ENCODE measurements at places on chromosomes 6 and 20.

DNA sequence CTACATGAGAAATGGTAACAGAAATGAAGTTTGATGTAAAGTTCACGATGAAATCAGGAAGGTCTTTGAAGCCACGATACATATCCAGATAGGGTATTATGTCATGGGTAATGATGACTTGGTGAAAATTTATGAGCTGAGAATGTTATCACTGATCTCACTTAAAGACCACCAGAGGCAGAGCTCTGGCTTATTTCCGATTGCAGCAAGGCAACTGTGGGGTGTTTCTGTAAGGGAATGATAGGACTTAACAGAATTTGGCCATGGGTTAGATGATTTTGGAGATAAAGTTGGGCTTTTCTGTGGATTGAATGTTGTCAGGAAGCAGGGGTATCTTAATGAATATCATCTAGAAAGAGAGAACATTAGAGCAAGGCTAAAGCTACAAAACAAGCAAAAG, 508.4 kb downstream of the HDGFL1 start:
- no peak for DNase-seq

GRCh38 chr6:81614292-81614691, 138.2 kb downstream of the TENT5A start:
- DNase-seq: no peak

DNA sequence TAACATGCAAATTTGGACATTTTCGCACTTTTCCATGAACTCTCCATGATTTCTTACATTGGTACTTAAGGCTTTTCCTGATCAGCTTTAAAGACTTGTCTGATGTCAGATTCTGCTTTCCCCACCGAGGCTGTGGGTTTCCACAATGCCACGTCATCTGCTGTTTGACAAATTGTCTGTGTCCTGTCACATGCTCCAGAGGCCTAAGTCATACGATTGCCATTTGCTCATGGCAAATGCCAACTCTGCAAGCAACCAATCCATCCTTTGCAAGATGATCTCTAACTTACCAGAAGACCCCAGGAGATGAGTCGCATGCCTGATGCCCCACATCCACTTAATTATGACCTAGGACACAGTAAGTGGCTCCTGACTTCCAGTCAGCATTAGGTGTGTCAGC, 556.5 kb downstream of the BMP2 start:
- DNase-seq: no peak

- no peak for DNase-seq
These were observed 89.0 kb upstream of the DTNBP1 start for GRCh38 chr6:15751721-15752350.

DNA sequence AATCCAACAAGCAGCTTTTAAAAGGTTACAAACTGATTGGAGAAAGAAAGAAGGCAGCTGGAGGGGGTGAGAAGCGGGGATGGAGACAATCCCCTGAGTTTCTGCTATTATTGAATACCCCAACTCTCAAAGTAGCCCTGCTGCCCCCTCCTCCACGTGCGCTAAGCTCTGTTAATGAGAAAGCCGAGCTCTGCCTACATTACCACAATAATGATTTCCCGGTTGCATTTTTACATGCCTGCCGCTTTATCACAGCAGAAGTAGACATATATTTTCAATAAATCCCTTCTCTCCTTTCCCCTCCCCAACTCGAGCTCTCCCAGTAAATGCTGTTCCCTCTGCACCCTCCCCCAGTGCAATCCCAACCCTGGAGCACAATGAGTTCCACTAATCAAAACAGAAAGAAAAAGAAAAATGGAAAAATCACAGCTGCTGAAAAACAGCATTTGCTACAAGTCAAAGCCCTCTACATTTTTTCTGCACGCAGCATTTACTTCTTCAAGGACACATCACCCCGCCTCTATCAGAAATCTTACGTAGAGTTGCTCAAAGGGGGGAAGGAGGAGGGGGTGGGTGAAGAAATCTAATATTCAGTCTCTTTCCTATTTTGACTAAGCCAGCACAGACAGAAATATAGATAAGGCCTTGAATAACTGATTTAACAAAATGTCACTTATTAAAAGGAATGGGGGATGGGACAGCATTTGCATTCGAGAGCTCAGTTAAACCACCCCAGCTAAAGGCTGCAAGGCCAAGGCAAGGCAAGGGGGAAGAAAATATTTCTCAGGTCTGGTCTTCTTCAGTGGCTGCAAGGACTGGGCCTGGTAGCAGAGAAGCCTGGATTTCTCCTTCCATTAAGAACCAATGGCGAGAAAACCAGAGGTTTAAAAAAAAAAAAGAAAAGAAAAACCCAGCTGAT, 10.7 kb downstream of the TRERF1 start:
- DNase-seq: no peak

DNA sequence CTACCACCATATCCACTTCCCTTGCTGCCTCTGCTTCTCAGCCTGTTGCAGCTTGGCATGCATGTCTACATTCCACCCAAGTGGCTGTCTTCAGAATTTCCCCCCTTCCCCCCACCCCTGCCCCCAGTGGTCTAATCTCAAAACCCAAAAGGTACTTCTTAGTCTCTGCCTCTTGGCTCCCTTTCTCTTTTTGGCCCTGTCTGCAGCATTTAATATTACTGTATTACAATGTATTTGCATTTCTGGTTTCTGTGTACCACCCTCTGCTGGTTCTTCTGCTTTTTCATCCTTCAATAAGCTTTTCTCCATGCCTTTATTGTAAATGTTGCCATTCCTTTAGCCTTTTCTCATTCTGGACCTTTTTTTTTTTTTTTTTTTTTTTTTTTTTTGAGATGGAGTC, 43.0 kb downstream of the RPRD1B start:
- DNase-seq: no peak

DNA sequence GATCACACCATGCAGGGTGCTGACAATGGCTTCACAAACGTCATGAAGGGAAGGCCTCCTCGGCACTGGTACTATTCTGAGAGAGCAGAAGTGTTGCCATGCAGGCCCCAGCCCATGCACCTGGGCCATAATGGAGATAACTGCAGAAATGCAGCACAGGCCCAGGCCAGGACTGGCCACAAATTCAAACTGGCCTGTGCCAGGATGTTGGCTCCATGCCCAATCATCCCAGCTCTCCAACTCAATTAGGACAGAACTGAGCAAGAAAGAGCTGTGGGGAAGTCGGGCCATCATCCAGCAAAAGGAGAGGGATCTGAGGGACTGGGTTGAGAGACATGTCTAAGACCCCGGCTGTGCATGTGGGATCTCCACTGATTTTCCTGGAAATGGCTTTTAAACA, 48.9 kb upstream of the SYNDIG1 start:
- DNase-seq: no peak

GRCh38 chr20:38197619-38198018, 32.5 kb upstream of the TGM2 start:
- no peak for DNase-seq

- no peak for DNase-seq
These were observed 628 bp upstream of the CHRNA4 start for GRCh38 chr20:63361519-63362435.

DNA sequence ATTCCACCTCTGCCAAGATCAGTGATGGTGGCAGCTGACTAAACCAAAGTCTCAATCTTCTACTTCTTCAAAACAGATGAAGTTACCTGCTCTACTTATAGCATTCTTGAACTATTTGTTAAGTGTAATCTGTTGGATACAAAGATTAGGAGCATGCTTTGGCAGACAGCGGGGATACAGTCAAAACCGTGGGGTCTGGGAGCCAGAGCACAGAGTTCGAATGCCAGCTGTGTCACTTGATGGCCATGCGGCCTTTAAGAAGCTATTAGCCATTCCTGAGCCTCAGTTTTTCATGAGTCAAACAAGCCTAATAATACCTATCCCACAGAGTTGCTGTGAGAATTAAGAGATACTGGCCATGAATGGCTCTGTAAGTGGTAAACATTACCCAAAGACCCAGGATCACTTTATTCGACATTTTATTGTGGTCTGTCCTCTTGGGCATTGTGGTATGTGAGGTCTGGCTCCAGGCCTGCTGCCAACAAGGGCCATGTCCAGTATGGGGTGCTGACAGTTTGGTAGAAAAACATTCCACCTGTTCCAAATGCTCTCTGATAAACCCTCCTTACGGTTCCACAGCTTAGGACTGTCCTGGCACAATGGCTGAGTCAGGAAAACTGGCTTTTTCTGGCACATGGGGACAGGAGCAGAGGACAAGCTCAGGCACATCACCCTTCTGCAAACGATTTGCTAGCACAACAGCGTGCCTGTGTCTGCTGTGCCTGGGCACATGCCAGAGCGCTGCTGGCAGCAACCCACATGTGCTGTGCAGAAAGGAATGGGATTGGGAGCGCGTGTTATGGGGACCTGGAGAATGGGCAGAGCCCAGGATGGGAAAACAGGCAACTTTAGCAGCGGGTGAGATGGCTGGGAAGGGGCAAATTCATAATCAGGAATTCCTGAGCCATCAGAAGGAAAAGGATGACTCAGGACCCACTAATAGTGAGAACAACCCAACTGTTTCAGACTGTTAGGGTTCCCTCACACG, 15.7 kb upstream of the FAM83C start:
- no peak for DNase-seq

DNA sequence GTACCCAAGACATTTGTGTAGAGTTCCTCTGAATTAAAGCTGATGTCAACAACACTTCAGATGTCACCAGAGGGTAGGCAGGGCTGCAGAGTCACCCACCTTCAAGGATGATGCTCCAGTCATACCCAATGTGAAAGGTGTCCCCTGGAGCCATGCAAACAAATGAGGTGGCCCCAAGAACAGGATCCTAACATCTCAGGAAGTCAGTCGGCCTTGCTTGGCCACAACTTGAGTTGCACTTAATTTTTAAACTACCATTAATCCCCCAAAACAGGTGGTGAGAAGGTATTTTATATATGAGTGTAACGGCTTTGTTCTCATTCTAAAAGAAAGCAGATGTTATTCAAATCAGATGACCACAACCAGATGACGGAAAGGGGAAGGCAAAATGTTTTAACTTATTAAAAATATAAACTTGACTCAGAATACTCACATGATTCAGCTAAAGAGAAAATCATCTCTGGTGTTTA, 21.1 kb upstream of the SERPINB1 start:
- no peak for DNase-seq

DNA sequence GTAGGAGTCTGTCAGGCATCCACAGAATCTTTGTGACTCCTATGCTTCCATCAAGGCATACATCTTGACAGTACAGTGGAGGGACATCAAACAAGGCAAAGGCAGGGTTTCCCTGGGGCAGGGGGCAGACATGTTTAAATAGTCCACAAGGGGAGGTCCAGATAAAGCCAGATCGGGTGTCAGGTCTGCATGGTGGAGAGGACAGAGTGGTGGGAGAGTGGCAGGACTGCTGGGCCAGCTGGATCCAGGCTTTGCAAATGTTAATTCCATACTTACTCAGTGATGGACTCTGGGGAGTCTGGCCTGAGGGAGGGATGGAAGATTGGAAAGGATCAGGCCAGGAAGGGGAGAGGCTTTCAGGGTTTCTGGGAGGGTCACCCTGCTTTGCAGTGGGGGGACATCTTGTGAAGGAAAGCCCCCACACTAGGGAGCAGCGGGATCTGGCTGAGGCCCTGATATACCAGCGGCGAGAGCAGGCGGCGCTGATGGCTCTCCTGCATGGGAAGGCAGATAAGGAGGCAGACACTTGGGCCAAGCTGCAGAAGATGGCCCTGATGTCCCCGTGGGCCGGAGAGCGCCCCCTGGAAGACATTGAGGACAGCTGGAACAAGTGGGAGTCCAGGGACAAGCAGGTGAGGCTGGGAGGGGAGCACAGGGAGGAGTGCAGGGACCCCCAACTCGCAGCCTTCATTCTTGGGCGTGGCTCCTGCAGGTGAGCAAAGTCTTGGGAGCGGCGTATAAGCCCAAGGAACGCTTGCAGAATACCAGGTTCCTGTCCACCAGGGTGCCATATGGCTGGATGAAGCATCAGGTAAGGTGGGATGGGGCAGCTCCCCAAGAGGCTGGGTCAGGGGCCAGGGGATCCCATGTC, 44.6 kb downstream of the SUN5 start:
- DNase-seq: no peak

DNA sequence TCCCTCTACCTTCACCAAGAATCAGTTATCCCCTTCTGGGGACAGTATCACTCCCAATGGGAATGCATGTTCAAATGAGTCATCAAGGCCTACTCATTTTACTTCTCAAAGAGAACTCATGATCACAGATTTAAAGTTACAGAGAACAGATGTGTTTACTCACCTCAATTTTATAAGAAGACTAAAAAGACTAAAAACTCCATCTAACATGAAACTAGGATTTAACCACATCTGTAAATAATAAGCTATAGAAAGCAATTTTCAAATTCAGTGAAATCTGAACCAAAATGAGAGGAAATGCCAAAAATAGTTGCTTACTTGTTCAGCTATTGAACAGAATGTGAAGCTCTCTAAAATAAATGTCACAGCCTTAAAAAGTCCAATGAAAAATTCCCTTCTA, 300.1 kb upstream of the KCNQ5 start:
- DNase-seq: no peak

DNA sequence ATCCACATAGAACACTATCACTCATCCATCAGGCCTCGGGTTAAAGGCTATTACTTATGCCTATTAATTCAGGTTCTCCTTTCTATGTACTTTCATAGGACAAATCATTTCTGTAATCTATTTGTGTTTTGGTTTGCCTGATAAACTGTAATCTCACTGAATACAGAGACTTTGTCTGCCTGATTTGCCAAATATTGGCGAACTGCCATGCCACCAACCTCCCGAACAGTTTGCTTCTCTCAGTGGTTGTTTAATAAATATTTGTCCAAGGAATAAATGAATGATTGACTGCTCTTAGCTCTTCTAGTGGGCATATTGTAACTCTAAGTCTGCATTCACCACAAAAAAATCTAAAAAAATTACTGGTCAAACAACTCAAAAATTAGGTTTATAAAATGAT, 170.1 kb upstream of the ZFP64 start:
- no peak for DNase-seq

- DNase-seq: no peak
These were observed 11.7 kb downstream of the TSPYL1 start for GRCh38 chr6:116267836-116268588.

DNA sequence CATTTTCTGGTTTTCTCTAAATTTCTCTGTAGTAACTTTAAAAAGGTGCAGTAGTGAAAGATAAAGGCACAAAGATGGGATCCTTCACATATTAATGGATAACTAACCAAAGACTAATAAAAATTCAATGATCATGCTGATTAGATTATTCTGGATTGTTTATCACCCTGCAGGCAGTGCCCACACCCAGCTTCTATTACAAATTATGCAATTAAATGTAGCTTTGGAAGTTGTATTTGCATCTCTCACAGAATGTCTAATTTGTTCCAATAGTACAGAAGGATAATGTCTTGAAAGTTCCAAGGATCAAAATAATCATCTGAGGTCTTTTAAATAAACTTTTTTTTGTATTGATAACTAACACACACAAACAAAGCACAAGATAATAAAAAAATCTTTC, 837.6 kb downstream of the HACE1 start:
- no peak for DNase-seq
